ENCODE measurements at places on chromosomes 3 and 15.

- DNase-seq: peak; percentile 67
Measured at GRCh38 chr3:72738752-72739530, 109.3 kb downstream of the SHQ1 start.

GRCh38 chr3:143092191-143092590 lies 27.4 kb upstream of the CHST2 start:
- no peak for DNase-seq

GRCh38 chr15:68508485-68509189 lies 70.2 kb upstream of the CORO2B start:
- DNase-seq: no peak

DNA sequence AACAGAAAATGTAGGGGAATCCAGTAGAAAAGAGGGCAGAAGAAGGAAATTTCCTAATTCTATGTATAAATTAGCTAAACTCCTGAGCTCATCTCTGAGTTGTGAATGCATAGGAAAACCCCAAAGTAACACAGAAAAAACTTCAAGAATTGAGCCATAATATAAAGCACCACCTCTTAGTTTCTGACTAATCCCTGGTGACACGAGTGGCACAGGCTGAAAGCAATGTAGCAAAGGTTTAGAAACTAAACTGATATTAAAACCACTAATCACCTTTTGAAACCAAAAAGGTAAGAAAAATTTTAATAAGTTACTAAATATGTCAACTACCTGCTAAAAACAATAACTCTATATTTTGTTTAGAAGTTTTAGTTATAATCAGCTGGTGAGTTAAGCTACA lies 255.6 kb upstream of the NECTIN3 start:
- DNase-seq: no peak

GRCh38 chr3:100634493-100635272 lies 25.3 kb downstream of the ADGRG7 start:
- DNase-seq: no peak

DNA sequence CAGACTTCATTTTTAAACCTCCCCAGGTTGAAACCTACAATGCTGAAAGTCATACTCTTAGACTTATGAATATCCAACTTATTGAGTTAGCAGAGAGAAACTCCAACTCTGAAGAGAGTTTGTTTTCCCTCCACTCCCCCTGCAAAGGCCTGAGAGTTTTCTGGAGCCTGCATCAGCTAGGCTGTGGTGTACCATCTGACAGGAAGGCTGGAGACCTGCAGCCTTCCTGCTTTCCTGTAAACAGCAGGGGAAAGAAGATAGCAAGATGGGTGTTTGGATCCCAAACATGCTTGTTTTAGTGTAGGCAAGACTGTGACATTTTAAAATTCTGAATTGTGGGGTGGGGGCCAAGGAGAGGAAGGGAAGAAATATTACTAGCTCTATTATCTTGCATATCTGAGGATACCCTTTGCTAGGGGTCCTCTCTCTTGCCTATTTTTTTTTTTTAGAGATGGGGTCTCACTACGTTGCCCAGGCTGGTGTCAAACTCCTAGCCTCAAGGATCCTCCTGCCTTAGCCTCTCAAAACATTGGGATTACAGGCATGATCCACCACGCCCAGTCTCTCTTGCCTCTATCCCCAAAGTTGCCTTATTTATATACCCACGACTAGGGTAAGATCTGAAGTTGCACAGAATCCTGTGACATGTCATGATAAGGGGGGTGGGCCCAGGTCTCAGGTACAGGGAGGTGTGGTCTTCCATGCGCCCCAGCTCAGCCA lies 51.0 kb upstream of the USP3 start:
- no peak for DNase-seq
